ENCODE measurements at places on chromosomes 5 and 9.

GRCh38 chr9:135219676-135220600 lies 132.5 kb downstream of the OLFM1 start:
- DNase-seq, result no peak

- no peak for DNase-seq
These were observed 421.7 kb upstream of the KIF2A start for GRCh38 chr5:61884252-61884855.

DNA sequence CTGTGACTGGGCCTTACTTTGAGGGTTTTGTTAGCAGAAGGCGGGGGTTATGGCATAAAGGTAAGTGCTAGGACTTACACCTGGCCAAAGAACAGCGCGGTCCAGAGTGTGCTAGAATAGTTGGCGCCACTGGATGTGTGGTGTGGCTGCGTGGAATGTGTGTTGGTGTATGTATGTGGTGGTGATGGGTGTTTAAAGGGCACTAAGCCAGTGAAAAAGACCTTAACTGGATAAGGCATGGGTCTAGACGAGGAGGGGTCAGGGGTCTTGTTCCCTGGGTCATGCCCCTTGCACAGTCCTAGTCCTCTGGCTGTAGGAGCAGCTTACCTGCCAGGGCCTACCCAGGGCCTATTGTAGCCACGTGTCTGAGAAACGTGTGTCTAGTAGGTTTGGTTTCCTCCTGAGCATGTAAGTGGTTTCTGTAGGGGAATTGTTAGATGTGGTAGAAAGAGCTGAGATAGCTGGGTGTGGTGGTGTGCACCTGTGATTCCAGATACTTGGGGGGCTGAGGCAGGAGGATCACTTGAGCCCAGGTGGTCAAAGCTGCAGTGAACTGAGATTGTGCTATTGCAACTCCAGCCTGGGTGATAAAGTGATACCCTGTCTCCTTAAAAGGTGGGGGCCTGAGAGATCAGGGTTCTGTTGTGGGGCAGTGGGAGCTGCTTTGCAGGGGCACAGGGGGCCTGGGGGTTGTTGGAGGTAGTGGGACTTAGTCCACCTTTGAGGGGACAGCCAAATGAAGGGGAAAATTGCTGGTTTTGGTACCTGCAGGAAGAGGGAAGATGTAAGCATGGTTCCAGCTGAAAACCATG lies 55.2 kb downstream of the HSPA4 start:
- DNase-seq, result no peak

DNA sequence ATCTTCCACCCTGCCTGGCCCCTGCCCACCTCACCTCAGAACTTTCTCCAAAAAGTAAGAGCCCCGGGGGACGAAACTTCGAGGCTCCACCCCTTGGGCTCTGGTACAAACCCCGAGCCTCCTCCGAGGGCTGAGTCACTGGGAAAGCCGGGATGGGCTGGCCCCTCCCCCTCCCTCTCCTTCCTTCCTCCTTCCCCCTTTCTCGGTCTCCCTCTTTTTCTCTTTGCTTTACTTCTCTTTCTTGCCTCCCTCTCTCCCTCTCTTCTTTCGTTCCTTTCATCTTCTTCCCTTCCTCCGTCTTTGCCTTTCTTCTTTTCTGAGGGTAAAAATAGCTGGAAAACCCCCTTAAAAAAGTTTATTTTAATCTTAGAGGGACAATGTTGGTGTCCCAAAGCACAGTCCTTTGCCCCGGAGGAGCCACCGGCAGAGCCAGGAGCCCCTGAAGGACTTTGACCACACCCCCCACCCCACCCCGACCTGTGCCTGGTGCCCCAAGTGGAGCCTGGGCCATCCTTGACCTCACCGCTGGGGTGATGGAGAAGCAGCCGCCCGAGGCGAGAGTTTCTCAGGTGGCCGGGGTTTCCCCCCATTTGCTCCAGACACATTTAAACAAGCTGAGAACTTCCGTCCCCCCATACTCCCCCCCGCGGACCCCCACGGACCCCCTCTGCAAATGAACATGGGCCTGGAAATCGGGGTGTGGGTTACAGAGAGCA lies 5.7 kb upstream of the NOTCH1 start:
- no peak for DNase-seq

DNA sequence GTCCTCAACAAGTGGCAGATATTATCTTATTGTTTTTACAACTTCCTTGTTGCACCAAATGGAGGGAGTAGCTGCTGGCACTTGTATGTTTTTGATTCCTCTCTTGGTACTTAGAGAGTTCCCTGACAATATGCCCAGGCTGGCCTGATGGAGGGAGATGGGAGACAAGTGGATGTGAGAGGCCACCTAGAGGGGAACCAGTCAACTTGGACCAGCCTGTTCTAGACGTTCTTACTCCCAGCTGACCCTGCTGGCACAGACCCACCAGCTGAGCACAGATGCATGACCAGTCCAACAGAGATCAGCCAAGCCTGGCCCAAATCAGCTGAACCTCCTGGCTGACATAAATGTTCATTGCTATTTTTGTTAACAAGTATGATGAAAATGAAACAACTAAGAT lies 60.9 kb upstream of the GDNF start:
- no peak for DNase-seq

- no peak for DNase-seq
These were observed 282.3 kb downstream of the DEPDC1B start for GRCh38 chr5:60417500-60418181.

Data from stimulated activated CD8-positive, alpha-beta memory T cell treated with anti-CD3 and anti-CD28 coated beads, Interleukin-4, amount 100 ng/mL, for 1 hour (primary cell).